Right lobe of liver (tissue), 6 donors: ENCODE measurements at places on chromosomes 6 and 20. TPM values are rescaled to one million over a fixed set of nuclear protein-coding genes. Genes with fewer than 3 reads are reported as not detected.
A peak's percentile ranks its signal among the peaks of the same experiment; 100 is the strongest.

GRCh38 chr20:33570743-33571142, 80.8 kb downstream of the CBFA2T2 start:
- H3K36me3 ChIP-seq: no peaks in the 10 kb centered on the region
- H3K27me3 ChIP-seq: no peaks in the 10 kb centered on the region
- peaks cover 11% of the 10 kb centered on the region for H3K4me1 ChIP-seq
- no peak for DNase-seq
- no peak overlapping the region for H3K4me3 ChIP-seq

The F13A1 gene
- total RNA-seq: 2.0 TPM

The BMP6 gene
- total RNA-seq: 1.8 TPM

GRCh38 chr20:50799890-50800550, 5.2 kb downstream of the BCAS4 start:
- no peak for DNase-seq
- H3K4me3 ChIP-seq: no peak overlapping the region
- no peaks in the 10 kb centered on the region for H3K27me3 ChIP-seq
- H3K4me1 ChIP-seq: no peaks in the 10 kb centered on the region
- H3K36me3 ChIP-seq: no peaks in the 10 kb centered on the region
- no peak overlapping the region for H3K27ac ChIP-seq

The LRRC73 gene
- total RNA-seq: 0.43 TPM

DNA sequence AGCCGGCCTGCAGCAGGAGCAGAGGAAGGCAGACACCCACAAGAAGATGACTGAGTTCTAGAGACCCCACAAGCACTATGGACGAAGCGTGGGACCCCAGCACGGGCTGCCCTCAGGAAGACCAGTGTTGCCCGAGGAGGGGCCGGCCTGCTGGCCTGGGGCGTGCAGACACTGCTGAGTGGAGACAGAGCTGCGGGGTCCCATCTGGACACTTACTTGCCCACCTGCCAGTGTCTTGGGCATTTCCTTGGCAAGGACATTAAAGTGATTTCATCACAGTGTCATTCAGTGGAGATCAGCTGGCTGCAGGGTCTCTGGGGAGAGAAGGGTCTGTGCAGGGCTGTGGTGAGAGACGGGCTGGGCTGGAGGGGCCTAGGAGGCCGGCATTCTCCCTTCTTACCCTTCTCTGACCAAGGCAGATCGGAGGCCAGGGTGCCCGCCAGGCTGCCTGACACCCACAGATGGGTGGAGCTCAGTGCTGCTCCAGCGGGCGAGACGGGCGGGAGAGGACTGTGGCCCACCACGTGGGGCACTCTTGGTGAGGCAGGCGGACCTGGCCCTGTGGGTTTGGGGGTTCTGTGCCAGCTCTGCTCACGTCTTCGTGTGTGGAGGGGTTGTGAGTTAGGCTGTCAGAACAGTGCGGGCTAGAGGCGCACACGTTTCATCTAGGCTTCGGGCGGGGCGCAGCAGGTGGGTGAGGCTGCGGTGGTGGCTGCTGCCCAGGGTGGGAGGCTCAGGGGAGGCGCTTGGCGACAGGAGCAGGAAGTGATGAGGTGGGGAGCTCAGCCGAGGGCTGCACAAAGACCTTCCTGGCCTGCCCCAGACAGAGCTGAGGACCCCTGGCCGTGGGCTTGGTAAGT, at the start of gene LIME1:
Gene LIME1, plus strand, starts transcription at position 806 of the 860 bp plus-strand sequence. CDS start 886 bp downstream, outside the sequence.
- H3K4me1 ChIP-seq: peaks cover 10% of the 10 kb centered on the region
- peak; percentile 79 for DNase-seq
- peak within 1 kb of the TSS; percentile 75 for H3K4me3 ChIP-seq
- H3K36me3 ChIP-seq: peaks cover 3% of the 10 kb centered on the region
- peak within 1 kb of the TSS; percentile 91 for H3K27ac ChIP-seq
- no peaks in the 10 kb centered on the region for H3K27me3 ChIP-seq

- H3K36me3 ChIP-seq: no peaks in the 10 kb centered on the region
- H3K4me1 ChIP-seq: no peaks in the 10 kb centered on the region
- H3K27me3 ChIP-seq: no peaks in the 10 kb centered on the region
- no peak overlapping the region for H3K27ac ChIP-seq
These were observed 14.9 kb downstream of the SYCP2L start for GRCh38 chr6:10901770-10902169.

GRCh38 chr6:89162047-89162371, 16.2 kb downstream of the PM20D2 start:
- no peaks in the 10 kb centered on the region for H3K36me3 ChIP-seq
- H3K4me3 ChIP-seq: no peak overlapping the region
- no peak for DNase-seq
- H3K4me1 ChIP-seq: no peaks in the 10 kb centered on the region
- H3K27ac ChIP-seq: no peak overlapping the region
